ENCODE measurements at places on chromosomes 11 and 22. TPM values are rescaled to one million over a fixed set of nuclear protein-coding genes. Genes with fewer than 3 reads are reported as not detected.

- DNase-seq = no peak
Observed at GRCh38 chr22:25976356-25976755, 192.9 kb upstream of the SEZ6L start.

- DNase-seq = no peak
Observed at GRCh38 chr11:1953489-1954266, 6.5 kb downstream of the MRPL23 start.

DNA sequence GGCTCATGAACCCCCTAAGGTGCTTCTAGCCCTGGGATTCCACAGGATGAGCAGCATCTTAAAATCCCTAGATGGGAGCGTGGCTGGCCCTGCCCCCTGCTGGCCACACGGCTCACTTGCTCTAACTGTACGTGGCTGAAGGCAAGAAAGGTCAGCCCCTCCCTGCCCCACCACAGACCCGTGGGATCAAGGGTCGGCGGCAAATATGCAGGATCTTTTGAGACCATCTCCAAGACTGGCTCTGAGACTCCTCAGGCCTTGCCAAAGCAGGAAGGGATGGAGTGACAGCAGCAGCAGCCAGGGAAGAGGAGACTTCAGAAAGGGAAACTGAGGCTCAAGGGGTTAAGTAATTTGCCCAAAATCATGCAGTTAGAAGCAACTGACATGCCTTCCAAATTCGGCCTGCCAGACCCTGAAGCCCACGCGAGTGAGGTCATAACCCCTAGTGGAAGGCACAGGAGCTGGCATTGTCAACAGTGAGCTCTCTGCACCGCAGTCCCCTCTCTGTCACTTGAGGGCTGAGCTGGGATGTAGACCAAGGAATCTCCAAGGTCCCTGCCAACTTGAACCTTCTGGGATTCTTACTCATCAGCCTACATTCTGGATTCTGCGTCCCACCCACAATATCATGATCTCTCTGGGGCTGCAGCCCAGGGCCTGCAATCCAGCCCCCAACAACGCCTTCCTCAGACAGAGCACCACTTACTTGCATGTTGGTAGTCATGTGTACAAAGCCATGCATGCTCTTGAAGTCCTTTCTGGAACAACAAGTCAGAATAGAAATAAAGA, 31.4 kb downstream of the CREB3L1 start:
- peak; percentile 79 for DNase-seq

PRDM11 gene
- 0.24 TPM for polyA plus RNA-seq

ROBO4 gene
- 1.1 TPM for polyA plus RNA-seq

PLAAT3 gene
- polyA plus RNA-seq = 4.2 TPM

PRG3 gene
- polyA plus RNA-seq = not detected

BET1L gene
- 78.5 TPM for polyA plus RNA-seq

SOX6 gene
- 0.37 TPM for polyA plus RNA-seq

RAB36 gene
- polyA plus RNA-seq = 5.0 TPM

CNTN5 gene
- polyA plus RNA-seq = not detected

FAM83F gene
- not detected for polyA plus RNA-seq

All from GM23248 (cell line).